T-helper 2 cell treated with Interferon-gamma antibody and Interleukin-4, amounts not matched to agents 5 μg/mL and 100 μg/mL, for 36 hours (primary cell): ENCODE measurements at places on chromosomes 1 and 21.

GRCh38 chr1:212218911-212219310 lies 66.3 kb upstream of the PPP2R5A start:
- peak; percentile 32 for DNase-seq

DNA sequence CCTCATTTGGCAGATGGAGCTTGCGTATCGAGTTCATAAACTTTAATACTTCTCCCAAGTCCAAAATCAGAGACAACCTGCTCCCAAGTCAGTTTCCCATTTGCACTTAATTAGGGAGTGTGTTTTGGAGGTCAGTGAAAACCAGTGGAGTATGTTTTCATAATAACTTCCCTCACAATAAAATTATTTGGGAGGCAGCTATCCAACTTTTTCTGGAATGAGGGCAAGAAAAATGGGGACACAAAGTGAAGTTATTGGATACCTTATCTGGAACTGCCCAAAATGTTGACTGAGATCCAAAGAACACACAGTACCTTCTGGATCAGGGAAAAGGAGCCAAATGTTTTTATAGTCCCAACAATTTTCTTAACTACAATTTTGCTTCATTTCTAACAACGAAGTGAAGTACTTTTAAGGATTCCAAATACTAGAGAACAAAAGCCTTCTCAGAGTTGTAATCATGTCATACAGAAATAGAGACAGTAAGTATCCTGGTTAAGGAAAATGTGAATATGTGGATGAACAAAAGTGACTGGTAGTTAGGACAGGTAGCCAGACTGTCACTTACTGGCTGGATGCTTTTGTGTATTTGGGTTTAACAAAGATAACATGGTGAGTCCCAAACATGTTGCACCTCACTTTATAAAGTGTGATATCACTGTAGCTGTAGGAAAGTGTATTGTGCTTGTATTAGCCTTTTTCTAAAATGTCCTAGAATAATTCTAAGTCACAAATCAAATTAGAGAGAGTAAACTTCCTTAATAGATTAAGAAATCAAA lies 325.0 kb downstream of the HLX start:
- no peak for DNase-seq

DNA sequence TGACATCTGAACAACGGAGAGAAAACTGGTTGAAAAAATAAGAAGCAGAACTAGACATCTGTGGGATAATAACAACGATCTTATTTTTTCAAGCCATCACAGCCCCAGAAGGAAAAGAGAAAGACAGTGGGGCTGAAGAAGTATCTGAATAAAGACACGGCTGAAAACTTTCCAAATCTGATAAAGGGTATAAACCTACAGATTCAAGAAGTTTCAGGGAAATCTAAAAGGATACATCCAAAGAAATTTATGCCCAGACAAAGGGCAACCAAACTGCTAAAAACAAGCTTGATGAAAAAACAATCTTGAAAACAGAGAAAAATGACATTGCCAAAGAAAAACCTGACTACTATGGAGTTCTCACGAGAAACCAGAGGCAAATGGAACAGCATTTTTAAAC lies 40.4 kb downstream of the TARBP1 start:
- DNase-seq = no peak

GRCh38 chr21:42565206-42565810 lies 51.7 kb downstream of the SLC37A1 start:
- no peak for DNase-seq

GRCh38 chr1:154962156-154962749 lies 671 bp upstream of the PYGO2 start:
- no peak for DNase-seq

DNA sequence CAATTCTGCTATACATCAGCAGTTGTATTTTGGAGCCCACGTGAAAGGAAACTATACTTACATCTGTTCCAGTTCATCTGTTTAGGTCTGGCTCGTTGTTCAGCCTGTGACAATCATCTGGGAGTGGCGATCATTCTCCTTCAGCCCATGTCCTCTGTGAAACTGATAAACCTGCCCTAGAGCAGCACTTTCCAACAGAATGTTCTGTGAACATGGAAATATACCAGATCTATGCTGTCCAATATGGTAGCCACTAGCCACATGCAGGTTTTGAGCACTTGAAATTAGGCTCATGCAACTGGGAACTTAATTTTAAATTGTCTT lies 24.5 kb upstream of the COQ8A start:
- no peak for DNase-seq

GRCh38 chr1:31760471-31761470 lies 3.4 kb downstream of the ADGRB2 start:
- DNase-seq = peak; percentile 53

DNA sequence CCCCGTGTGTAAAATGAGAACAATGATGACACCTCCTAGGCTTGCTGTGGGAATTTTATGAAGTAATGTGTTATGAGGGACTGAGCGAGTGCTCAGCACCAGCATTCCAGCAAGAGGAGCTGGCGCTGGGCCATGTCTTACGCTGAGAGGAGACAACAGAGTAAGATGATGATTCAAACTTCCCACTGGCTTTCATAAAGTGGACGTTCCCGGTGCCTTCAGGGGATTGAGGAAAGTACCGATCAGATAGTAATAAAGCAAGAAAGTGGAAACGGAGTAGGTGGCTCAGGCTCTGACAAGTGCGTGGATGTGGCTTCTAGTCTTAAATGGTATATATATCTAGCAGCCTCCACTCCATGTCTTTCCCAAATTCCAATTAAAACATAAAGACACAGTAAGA lies 23.8 kb downstream of the EPHA10 start:
- DNase-seq = no peak

DNA sequence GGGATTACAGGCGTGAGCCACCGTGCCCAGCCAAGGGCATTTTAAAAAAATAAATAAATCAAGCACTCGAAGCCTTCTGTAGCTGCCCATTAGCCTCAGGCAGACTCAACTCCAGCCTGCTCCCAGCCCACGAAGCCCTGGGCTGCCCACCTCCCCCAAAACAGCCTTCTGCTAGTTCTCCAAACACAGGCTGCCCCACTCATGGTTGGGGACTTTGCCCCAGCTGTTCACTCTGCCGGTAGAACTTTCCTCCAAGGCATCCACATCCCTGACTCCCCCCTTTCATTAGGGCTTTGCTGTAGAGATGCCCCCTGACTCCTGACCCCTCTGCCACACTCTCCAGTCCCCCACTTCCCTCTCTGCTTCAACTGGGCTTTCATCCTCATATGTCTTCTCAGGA lies 29.7 kb upstream of the LAPTM5 start:
- DNase-seq = no peak

GRCh38 chr1:226092965-226093364 lies 30.4 kb downstream of the H3-3A start:
- DNase-seq = no peak

GRCh38 chr21:28336314-28336713 lies 656.4 kb downstream of the LTN1 start:
- DNase-seq = no peak

DNA sequence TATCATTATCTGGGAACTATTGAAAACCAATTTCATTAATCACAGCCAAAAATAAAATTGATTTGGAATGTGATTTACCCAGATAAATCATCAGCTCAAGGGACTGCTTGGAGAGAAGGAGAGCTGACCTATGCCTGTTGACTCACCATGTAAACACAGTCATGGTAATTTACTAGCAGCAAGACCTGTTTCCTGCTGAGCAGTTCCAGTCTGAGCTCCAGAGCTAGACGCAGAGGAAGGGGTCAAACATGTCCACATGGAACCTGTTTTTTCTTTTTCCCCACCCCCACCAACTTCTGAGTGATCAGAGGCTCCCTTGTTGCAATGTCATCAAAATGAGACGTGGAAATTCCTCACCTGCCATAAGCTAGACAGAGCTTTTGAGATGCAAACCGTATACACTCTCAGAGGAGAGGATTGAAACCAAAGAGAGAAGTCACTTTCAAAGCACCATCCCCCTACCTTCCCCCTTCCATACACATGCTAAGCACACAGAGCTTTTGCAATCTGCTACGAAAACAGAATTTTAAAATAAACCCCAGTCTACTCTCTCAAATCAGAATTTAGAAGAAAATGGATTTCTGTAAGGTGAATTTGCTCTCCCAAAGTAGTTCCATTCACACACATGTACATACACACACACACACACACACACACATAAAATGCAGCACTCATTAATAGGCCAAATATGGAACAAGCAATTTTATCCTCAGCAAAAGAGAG lies 55.9 kb upstream of the PTGFRN start:
- DNase-seq = no peak

DNA sequence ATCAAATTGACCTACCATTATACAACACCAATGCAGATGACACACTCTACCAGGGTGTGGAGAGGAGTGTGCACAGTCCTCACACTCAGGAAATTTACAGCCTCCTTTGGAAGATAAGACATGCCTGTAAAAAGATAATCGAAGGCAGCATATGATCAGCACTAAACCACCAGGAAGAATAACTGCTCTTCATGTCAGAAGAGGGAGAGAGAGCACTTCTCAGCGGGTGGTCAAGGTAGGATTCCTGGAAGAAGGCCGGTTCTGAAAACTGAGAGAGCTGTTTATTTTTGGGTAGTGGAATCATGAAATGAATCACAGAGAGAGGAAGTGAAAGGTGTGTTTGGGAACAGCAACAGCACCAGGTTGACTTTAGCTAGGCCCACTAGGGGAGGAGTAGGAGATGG lies 14.0 kb upstream of the ZNF697 start:
- DNase-seq = no peak

GRCh38 chr1:185914089-185914488 lies 179.9 kb downstream of the HMCN1 start:
- DNase-seq = no peak

- no peak for DNase-seq
These were observed at the start of gene SLC25A34 for GRCh38 chr1:15736038-15736891. Gene SLC25A34 (plus strand): TSS chr1:15736258. CDS start chr1:15736486, 228 bp downstream.

DNA sequence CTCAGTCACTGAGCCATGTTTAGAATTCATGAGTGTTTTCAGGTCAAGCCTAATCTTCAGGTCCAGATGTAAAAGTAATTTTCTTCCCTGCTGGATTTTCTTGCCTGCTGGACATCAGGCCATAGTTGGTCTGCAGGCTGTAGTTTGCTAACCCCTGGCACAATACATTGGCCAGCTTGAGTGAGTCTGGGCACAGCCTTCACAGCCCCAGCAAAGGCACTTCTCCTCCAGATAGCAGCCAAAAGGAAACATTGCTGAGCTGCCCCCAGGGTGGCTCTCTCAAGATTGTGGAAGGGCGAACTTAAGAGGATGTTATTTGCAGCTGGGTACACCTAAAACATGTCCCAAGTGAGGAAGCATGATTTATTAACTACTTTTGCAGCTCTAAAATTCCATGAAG lies 126.8 kb downstream of the PIK3R3 start:
- no peak for DNase-seq

- no peak for DNase-seq
These were observed 370.5 kb upstream of the PBX1 start for GRCh38 chr1:164188497-164188896.

DNA sequence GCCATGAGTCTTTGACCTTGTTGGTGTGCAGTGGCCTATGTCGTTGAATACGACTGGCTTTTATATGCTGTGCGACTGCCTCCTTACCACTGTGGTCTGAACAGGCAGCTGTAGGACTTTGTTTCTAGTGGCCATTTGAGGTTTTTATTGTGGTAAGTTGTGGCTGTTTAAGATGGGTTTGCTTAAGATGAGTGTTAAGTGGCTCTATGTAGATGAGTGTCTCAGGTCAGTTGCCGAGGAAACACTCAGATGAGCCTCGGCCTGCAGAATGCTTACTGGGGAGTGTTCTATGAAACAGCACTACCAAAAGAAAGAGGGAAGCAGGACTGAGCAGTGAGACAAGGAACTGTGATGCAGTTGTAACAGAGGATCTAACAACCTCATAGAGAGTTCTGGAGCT lies 14.9 kb upstream of the CD1C start:
- no peak for DNase-seq

- DNase-seq = no peak
These were observed 710 bp upstream of the PALMD start for GRCh38 chr1:99645203-99645602.

DNA sequence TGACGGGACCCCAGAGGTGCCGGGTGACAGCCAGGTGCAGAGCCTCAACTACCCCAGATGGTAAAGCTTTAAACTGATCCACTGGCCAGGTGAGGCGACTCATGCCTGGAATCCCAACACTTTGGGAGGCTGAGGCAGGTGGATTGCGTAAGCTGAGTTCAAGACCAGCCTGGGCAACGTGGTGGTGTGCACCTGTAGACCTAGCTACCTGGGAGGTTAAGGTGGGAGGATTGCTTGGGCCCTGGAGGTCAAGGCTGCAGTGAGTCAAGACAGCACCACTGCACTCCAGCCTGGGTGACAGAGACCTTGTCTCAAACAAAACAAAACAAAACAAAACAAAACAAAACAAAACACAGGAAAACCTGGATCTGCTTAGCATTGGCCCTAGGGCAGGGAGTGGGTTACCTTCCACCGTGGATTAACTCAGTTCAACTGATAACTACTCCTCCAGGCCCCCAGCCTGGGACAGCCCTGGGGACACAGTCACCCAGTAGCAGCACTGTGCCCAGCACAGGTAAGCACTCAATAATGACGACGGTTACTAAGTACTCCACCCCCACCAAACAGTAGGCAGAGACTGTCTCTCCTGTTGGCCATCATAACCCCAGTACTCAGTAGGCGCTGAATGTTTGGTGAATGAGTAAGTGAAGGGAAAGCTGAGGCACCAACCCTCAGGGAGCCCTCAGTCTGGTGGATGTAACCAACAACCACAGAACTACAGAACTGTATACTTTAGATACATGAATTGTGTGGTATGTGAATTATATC lies 21.6 kb downstream of the SLC66A1 start:
- DNase-seq = no peak

DNA sequence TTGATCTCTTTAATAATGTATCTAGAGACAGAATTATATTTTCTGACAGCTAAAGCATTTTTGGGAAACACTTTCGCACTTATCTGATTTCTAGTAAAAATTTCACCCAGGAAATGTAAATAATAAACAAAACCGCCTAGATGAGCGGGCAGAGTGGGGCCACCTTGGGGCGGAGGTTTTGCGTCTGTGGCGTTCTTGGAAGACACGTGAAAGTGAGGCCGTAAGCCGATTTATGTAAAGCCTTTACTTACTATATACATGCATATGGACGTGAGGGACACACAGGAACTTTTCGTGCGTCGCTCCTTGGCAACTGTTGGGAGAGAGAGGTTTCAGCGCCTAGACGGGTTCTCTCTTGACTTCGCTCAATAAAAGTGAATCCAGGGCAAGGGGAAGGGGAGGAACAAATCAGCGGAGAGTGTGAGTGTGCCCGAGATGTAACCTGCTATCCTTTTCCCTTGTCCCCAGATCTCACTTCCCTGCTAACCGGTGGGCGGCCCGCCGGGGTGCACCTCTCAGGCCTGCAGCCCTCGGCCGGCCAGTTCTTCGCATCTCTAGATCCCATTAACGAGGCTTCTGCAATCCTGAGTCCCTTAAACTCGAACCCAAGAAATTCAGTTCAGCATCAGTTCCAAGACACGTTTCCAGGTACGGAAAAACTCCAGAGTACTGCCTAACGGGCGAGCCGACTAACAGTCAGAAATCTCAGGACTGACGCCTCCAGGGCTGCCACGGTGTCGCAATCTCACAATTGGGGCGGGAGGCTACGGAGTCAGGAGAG lies 1.7 kb downstream of the HLX start:
- DNase-seq = peak; percentile 30
